ENCODE measurements at places on chromosomes 6 and 20.

DNA sequence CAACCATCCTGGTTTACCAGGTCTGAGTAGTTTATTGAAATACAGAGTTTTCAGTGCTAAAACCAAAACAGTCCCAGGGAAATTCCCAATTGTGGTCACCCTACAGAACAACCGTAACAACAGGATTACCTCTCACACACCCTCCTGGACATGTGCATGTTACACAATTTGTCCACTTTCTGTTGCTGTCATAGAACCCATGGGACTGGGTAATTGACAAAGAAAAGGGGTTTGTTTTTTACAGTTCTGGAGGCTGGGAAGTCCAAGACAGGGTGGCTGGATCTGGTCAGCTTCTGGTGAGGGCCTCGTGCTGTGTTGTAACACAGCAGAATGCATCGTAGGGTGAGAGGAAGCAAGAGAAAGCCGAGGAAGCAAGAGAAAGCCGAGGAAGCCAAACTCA is 9.1 kb upstream of the ADA start:
- no peak for DNase-seq

DNA sequence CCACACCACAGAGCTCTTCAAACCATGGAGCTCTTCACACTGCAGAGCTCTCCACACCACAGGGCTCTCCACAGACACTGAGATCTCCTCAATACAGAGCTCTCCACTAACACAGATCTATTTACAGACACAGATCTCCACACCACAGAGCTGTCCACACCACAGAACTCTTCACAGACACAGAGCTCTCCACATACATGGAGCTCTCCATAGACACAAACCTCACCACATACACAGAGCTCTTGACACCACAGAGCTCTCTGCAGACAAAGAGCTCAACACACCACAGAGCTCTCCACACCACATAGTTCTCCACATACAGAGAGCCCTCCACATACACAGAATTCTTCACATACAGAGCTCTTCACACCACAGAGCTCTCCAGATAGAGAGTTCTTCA is 53.0 kb downstream of the ERMARD start:
- DNase-seq, result no peak

- DNase-seq, result no peak
Measured at GRCh38 chr6:34559651-34560365, 3.7 kb upstream of the SPDEF start.

DNA sequence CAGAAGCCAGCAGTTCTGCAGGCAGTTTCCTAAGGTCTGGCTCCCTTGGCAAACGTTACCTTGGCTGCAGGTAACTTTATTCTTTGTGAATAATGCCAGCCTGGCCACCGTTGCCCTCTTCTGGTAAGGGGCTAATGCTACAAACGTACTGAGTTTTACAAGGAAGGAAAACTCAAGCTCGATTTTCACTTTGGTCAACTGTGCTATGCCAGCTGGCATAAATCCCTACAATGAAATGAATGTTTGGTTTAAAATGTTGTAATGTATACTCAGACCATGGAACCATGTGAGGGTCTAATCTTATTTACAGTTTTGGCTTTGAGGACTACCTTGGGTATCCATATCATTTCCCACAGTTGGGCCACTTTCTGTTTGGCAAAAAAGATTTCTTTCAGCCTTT is 101.4 kb downstream of the SLX4IP start:
- DNase-seq, result no peak

DNA sequence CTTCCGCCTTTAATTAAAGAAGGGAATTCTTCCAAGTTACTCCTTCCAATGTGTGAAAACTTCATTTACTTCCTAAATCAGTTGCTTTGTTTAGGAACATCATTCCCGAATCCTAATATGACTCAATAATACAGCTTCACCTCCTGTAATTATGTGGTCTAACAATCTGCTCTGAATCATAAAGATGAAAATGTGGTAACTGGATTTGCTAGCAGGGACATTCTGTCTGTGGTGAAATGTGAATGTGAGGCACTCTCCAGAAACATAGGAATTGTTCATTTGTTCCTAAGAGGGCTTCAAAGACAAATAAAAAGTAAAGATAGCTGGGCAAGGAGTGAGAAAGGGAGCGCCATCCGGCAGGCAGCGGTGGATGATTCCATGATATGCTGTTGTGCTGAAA is 678.1 kb downstream of the KIF16B start:
- no peak for DNase-seq

- DNase-seq, result no peak
Measured at GRCh38 chr6:132132924-132133639, 181.9 kb upstream of the CCN2 start.

GRCh38 chr6:104281370-104281769 is 578.3 kb downstream of the HACE1 start:
- peak; percentile 26 for DNase-seq
